GM12864 (cell line): ENCODE measurements at places on chromosomes 1 and 21.

- DNase-seq = no peak
Measured at GRCh38 chr1:18142471-18142870, 34.9 kb downstream of the IGSF21 start.

DNA sequence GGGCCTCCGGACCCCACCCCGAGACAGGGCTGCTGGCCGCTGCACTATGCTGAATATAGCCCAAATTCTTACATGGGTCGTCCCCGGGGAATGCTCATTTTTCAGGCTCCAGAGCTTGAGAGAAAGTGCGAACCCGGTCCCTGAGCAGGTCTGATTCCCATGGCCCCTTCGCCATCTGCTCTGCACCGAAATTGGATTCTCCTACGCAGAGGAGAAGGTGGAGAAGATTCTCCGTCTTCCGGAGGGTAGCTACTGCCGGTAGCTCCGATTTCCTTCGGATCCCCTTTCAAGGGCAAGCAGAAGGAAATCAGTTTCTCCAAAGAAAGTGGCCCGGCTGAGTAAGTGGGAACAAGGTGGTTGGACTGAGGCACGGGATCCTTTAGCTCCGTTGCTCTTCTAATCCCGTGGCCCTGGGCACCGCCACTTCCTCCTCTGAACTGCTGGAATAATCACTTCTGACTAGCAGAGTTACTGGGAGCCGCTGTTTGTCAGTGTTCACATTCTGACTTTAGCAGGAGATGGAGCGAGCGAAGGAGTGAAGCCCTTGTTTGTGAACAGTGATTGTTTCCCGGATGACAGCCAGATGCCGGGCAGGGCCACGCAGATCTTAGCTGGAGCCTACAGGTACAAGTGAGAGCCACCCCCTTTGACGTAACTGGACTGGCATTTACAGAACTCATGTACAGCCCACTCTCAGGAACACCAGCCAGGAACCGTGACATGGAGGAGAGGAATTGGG is 1.1 kb upstream of the ZNF496 start:
- DNase-seq = no peak

GRCh38 chr1:62508187-62508758 is 71.4 kb downstream of the USP1 start:
- DNase-seq = peak; percentile 22

DNA sequence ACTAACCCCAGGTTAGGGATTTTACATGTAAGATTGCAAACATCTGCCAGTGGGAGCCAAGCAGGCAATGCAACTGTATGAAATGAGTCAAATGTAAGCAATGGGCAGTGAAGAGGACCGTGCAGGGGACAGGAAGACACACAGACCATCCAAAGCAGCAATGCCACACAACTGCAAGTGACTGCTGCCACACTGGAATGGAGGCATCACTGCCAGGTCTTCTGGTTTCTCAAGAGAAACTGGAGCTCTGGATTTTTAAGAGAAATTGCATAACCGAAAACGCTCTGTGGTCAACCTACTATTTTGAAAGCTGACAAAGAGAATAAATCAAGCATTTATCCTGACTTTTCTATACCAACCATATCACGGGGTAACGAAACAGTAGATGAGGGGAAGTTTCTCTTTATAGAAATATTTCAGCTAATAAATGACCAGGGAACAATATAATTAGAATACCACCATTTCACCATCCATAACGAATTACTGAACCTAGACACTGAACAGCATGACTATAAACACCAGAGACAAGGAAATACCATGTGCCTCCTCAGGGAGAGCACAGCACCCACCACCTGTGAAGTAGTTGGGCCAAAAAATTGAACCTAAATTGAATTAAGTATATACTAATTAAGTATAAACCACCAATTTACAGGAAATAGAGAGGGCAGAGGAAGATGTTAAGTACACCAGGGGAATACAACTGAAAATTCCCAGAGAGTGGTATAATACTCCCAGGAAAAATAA is 4.4 kb downstream of the AK2 start:
- DNase-seq = no peak

- DNase-seq = no peak
Measured at GRCh38 chr1:159675046-159675445, 39.3 kb downstream of the CRP start.
